ENCODE measurements at places on chromosomes 1 and 21.

DNA sequence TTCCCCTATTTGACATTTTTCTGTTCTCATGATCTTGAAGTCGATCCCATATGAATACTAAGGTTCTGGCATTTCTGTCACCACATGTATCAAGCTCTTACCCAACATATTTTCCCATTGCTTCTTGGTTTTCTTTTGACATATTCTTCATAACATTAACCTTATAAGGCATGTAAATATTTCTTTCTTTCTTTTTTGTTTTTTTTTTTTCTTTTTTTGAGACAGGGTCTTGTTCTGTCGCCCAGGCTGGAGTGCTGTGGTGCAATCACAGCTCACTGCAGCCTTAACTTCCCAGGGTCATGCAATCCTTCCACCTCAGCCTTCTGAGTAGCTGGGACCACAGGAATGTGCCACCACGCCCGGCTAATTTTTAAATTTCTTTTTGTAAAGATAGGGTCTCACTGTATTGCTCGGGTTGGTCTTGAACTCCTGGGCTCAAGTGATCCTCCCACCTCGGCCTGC, 33.1 kb upstream of the ERRFI1 start:
- DNase-seq, result no peak

- DNase-seq, result no peak
Measured at GRCh38 chr1:29785137-29785527, 548.8 kb downstream of the PTPRU start.

- DNase-seq, result no peak
Measured at GRCh38 chr1:3250624-3251023, 181.6 kb downstream of the PRDM16 start.

DNA sequence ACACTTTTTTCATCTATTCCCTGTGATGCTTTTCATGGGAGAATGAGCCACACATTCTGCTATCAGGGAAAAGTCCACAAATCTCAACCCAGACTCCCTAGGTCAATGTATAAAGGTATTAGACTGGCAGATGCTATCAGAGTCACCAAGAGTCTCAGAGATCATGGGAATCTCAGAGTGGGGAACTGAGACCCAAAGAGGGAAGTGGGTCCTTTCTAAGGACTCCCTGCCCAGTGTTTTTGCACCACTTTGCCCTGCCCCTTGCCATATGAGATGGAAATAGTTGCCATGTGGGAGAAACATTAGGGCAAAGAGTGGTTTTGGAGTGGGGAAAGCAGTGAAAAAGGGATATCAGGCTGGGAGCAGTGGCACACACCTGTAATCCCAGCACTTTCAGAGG, 19.1 kb upstream of the AZIN2 start:
- no peak for DNase-seq

DNA sequence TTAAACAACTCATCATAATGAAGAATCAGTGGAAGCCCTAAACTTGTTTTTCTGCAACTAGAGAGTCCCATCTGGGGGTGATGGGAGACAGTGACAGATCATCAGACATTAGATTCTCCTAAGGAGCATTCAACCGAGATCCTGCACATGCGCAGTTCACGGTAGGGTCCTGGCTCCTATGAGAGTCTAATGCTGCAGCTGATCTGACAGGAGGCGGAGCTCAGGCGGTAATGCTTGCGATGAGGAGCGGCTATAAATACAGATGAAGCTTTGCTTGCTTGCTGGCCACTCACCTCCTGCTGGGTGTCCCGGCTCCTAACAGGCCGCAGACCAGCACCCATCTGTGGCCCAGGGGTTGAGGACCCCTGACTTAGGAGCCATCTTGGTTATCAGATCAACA, 247.2 kb downstream of the FMN2 start:
- no peak for DNase-seq

DNA sequence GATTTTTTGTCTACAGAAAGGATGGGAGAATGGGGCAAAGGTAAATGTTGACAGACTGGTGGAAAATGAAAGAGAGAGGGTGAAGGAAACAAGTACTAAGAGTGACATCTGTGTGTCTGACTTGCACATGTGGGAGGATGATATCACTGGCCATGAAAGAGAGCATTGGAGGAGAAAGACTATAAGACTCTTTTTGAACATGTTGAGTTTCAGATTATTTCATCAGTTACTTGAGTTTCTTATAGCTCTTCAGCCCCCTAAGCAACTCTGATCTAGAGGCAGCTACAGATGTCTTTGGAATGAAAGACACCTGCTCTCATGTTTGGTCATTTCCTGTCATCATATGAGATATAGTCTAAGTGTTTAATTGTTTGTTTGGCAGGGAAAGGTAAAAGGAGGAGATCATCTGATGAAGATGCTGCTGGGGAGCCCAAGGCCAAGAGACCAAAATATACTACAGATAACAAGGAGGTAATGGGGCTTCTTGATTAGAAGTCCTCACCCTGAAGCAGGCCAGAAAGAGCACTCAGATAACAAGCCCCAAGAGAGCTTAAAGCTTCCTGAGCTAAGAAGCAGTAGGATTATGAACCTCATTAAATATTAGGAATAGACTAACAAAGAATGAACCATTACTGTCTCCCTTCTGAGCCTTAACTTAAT, 4.5 kb downstream of the POLR3C start:
- DNase-seq, result no peak

- DNase-seq, result no peak
Measured at GRCh38 chr1:214660900-214661299, 57.9 kb downstream of the CENPF start.

DNA sequence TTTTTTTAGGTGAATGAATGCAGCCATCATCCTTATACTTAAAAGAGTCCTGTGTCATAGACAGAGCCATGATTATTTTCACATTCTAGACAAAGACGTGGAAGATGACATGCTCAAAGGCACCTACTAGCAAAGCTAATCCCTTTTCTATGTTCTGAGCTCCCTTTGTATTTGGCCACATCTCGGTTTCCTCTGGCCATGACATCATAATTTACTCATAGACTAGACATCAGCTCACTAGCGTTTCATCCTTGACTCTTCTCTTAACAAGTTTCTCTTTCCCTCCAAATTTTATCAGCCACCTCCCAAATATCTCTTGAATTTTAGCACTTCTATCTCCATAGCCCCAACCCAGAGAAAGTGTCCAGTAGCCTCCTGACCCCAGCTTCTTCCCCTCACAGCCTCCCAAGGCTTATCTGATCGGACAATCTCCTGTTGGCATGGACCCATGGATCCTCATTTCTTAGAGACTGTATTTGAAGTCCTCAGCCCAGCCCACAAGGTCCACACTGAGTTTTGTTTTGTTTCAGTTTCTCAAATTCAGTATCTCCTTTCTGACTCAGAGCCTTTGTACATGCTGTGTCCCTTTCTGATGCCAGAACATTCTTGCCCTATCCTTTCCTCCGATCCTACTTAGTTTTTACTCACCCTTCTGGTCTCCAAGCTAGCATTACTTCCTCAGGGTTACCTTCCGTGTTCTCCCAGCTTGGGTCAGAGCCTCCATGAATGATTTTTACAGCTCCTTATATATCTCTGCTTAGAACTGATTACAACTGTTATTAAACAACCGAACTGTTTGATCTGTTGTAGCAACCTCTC, 33.0 kb upstream of the EPS8L3 start:
- DNase-seq, result no peak

- DNase-seq, result no peak
Measured at GRCh38 chr1:93668951-93669350, 12.7 kb downstream of the BCAR3 start.

DNA sequence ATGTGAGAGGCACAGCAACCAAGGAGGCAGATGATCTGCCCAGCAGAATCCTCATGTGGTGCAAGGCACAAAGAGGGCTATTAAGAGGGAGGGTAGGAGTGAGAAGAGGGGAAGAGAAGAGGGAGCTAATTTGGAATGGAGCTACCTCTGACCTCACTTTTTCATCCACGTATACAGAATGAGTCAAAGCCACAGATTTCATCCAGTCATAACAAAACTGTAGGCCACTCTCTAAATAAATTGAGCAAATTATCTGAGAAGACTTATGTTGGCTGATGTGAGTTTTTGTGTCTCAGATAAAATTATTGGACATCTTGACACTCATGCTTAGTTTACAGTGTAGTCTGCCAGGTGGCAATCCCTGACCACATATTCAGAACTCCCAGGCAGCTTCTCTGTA, 325.6 kb downstream of the TTLL7 start:
- DNase-seq, result no peak
